ENCODE measurements at places on chromosomes 3 and 15.

DNA sequence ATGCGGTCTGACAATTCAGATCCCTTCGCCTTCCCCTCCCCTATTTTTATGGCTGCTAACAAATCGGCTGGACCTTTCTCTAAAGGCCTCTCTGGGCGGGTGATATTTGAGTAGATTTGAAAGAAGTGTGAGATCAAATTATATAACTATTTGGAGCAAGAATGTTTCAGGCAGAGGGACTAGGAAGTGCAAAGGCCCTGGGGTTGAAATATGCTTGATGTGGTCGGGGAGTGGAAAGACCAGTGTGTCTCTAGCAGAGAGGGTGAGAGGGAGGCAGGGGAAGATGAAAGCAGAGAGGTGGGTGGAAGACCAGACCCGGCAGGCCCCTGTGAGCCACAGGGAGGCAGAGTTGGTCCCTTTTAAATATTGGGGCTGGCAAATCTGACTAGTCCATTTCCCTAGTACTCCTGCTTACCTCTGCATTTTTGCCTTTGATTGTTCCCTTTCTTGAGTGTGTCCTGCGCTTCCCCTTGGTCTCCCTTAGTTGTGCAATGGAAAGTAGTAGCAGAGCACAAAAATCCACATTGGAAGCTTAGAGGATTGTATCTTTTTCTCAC lies 32.3 kb downstream of the SLCO3A1 start:
- no peak for DNase-seq

GRCh38 chr3:29236146-29236840 lies 44.6 kb upstream of the RBMS3 start:
- DNase-seq = no peak

- DNase-seq = no peak
Measured at GRCh38 chr15:91861223-91861622, 7.7 kb downstream of the SLCO3A1 start.

DNA sequence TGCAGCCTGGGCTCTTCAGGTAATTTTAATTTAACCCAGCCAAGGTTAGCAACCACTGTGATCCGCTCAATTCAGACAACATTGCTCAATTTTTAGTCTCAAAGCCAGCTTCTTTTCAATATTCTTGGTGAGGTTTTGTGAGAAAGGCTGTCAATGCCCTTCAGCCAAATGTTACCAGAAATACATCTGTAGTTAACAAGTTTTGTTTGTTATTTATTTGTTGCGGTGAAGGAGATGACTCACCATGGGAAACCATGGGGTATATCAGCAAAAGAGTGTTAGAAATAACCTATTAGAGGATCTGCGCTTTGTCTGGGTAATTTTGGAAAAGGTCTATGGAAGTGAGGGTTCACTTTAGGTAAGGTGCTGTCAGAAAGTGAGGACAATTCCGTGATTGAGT lies 5.0 kb downstream of the SLC9C1 start:
- no peak for DNase-seq

GRCh38 chr3:24725514-24726255 lies 231.0 kb upstream of the THRB start:
- DNase-seq = no peak

DNA sequence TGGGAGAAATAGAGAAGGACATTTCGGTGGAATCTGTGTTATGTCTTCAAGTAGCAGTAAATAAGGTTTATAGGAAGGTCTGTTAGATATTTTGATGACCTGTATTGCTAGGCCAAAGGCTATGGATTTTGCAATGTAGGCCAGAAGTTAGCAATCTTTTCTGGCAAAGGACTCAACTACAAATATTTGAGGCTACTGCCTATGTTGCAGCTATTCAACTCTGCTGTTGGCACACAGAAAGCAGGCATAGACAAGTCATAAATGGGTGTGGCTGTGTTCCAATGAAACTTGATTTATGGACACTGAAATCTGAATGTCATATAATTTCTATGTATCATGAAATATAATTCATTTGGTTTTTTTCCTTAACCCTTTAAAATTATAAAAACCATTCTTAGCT lies 438.7 kb upstream of the C2CD4B start:
- no peak for DNase-seq

DNA sequence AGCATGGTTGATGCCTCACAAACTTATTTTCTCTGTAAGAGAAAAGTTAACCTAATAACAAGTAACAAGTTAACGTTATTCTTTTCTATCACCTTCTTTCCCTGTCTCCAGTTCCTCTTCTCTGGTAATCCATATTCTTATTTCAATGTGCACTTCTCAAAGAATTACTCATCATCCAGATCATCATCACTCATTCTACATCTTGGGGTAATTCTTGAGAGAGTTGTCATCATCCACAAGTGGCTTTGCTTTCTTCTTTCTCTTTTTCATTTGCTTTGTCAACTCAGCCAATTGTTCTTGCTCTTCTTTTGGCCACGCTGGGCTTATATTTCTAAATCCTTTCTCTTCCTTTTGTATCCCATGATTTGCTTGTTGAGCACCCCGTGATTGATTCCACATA lies 20.8 kb upstream of the RNF111 start:
- no peak for DNase-seq

DNA sequence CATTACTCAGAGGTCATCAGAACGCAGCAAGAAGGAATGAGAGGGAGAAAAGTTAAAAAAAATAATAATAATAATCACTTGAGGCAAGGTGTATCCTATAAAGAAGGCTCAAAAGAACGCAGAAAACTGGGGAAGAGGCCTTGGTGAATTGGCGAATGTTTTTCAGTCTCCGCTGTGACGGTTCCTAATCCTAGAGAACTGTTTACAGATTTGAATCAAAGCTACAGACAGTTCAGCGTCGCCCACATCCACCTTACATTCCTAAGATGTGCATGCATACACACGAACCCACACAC lies 634 bp downstream of the ZMAT3 start:
- no peak for DNase-seq

DNA sequence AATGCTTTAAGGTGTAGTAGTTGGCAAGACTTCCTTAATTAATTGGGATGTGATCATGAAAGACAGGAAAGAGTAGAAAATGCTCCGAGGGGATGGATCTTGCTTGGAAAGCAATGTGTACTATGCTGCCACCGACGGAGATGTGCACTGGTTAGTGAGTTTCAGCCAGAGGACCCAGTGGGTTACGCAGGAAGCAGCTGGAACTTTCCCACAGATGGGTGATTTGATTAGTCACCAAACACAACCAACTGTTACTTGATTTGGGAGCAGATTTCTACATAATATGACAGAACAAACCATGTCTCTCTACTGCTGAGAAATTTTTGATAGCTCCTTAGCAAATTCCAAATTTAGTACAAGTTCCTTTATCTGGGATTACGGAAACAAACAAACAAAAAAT lies 245.4 kb upstream of the MCTP2 start:
- no peak for DNase-seq

GRCh38 chr15:65329984-65330735 lies 25.7 kb downstream of the RNU5B-1 start:
- DNase-seq = no peak

GRCh38 chr3:192929146-192929545 lies 11.5 kb upstream of the MB21D2 start:
- no peak for DNase-seq

- no peak for DNase-seq
Measured at GRCh38 chr3:20480786-20481365, 294.9 kb upstream of the SGO1 start.

DNA sequence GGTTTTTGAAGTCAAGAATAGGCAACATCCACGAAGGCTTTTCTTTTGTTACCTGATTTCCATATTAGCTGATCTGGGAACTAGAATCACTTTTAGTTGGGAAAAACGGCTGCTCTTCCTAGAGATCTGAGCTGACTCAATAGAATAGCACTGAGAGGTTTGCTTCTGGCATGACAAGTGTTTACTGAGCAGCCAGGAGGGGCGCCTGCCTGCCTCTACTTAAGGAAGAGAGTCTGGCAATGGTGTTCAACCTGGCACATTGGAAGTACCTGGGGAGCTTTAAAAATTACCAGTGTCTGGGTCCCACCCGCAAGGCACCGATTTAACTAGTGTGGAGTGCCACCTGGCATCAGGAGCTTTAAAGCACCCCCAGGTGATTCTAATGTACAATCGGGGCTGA lies 34.4 kb downstream of the FAM43A start:
- no peak for DNase-seq

DNA sequence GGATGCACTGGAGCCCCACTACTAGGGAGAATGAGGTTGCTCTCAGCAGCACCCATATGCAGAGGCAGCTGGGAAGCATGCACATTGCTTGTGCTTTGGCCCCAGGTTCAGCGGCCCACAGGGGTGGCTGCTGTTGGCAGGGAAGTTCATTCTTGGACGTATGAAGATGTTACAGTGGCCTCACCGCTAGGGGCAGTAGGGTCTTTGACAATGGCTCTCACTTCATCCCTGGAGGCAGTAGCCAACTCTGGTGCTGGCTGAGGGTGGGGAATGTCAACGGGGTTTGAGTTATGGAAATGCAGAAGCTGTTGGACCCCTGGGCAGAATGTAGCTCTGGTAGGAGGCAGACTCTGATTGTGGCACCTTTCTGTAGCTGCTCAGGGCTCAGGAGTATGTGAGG lies 279.9 kb downstream of the SCAPER start:
- no peak for DNase-seq

- DNase-seq = no peak
Measured at GRCh38 chr15:67181221-67181639, 73.2 kb downstream of the AAGAB start.

GRCh38 chr3:4711680-4711992 lies 218.5 kb downstream of the ITPR1 start:
- DNase-seq = no peak

DNA sequence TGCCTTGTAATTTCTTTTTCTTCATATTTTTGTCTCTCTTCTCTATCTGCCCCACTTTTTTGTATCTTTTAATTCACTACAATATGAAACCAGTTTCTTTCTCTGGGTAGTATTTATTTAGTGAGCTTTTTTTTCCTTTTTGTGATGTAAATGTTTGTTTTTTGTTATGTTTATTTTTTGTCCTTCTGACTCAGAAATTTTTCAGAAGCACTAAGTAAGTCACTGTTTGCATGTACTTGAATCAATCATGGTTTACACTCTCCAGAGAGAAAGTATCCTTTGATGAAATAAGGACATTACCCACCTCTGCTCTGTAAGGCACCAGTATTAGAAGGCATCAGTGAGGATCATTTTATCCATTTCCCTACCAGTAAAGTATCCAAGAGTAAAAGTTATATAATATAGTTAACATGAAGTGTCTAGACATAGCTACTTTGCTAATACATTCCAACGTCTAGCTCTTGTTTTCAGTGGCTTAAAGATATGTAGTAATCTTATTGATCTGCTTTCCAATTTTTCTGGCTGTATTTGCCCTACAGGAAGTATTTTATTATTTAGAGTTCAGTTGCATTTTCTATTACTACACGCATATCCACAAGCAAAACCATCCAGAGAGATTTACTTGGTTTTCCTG lies 25.4 kb downstream of the FILIP1L start:
- no peak for DNase-seq

GRCh38 chr3:143064777-143065176 lies 54.8 kb upstream of the CHST2 start:
- DNase-seq = no peak

DNA sequence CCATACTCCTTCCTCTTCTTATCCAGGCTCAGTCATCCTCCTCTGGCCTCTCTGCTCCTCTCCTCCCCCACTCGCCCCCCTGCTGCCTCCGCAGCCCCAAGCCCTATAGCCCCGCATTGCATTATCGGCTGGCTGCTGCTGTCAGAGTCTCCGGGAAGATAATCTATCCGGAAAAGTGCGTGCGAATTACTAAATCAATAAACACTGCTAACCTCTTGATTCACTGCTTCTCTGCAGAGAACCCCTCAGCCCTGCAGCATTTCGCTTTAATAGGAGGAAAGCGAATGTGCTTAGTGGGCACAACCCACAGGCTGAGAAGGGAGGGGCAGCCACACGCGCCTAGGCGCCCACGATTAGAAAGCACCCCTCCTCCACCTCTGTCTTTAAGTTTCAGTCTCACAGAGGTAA lies 167.6 kb downstream of the ABHD5 start:
- DNase-seq = no peak

DNA sequence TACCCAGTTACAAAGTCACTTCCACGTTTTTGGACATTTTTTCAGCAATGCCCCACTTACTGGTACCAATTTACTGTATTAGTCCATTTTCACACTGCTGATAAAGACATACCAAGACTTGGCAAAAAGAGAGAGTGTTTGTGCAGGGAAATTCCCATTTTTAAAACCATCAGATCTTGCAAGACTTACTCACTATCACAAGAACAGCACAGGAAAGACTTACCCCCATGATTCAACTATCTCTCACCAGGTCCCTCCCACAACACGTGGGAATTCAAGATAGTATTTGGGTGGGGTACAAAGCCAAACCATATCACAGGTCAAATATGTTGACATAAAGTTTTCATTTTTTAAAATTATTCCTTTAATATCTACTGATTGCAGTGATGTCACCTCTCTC lies 16.2 kb upstream of the ABI3BP start:
- no peak for DNase-seq
